ENCODE measurements at places on chromosomes 13 and 19.

- DNase-seq, result peak; percentile 45
Observed at GRCh38 chr19:52734331-52734892, 432 bp downstream of the ZNF611 start.

DNA sequence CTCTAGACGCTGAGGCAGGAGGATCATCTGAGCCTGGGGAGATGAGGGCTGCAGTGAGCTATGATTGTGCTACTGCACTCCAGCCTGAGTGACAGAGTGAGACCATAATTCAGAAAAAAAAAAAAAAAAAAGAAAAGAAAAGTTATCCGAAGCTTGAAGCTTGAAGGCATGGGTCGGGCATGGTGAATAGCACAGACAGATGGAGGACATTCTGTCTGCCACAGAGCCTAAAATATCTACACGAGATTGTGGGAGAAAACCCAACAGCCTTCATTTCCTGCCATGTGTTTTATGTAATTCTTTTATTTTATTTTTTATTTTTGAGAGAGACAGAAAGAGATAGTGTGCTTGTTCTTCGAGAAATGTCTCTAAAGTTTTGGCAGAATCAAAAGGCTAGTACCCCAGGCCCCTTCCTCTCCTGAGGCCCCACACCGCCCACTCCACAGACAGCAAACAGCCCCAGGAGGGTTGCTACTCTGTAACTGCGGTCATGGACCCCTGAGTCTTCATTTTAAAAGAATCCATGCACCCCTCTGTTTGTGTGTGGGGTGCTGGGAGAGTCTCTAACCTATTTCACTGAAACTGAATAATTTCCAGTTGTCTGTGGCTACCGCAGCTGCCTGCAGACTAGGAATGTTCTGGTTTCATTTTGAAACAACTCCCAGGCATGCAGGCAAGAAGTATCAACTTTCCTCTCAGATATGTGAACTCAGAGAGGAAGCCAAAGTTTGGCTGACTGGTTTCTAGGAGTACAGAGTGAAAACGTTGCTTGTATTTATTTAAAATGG, 38.4 kb upstream of the RCBTB2 start:
- DNase-seq, result no peak

GRCh38 chr13:26221721-26222519, at the start of gene RNF6:
TSS of gene RNF6 (minus strand) at chr13:26222314. CDS start at chr13:26219649, 2,665 bp downstream.
- peak; percentile 98 for DNase-seq

- no peak for DNase-seq
Observed at GRCh38 chr13:111095911-111096501, 19.1 kb upstream of the ARHGEF7 start.

- peak; percentile 62 for DNase-seq
Observed at GRCh38 chr13:71751073-71751472, 115.9 kb downstream of the DACH1 start.

- no peak for DNase-seq
Observed at GRCh38 chr19:50510121-50510670, 795 bp downstream of the JOSD2 start.

- no peak for DNase-seq
Observed at GRCh38 chr13:34869696-34870095, 72.4 kb upstream of the NBEA start.

DNA sequence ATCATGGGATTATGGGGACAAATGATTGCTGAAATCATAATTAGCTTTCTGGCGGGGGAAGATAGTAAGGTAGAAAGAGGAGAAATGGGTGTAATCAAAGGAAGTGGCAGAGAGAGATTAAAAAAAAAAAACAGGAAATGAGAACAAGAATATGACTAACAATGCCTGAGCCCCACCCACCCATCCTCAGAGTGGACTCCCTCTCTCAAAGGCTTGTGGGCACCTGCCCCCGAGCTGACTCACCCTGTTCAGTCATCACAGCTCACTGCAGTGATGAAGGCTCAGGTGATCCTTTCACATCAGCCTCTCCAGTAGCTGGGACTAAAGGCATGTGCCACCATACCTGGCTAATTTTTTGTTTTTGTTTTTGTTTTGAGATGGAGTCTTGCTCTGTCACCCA, 26.4 kb upstream of the TPT1 start:
- DNase-seq, result no peak

- DNase-seq, result no peak
Observed at GRCh38 chr13:31096654-31097302, 64.9 kb downstream of the HSPH1 start.

- DNase-seq, result peak; percentile 45
Observed at GRCh38 chr19:51398096-51398704, 7.8 kb upstream of the C19orf84 start.
